ENCODE measurements at places on chromosomes 16 and 17.

DNA sequence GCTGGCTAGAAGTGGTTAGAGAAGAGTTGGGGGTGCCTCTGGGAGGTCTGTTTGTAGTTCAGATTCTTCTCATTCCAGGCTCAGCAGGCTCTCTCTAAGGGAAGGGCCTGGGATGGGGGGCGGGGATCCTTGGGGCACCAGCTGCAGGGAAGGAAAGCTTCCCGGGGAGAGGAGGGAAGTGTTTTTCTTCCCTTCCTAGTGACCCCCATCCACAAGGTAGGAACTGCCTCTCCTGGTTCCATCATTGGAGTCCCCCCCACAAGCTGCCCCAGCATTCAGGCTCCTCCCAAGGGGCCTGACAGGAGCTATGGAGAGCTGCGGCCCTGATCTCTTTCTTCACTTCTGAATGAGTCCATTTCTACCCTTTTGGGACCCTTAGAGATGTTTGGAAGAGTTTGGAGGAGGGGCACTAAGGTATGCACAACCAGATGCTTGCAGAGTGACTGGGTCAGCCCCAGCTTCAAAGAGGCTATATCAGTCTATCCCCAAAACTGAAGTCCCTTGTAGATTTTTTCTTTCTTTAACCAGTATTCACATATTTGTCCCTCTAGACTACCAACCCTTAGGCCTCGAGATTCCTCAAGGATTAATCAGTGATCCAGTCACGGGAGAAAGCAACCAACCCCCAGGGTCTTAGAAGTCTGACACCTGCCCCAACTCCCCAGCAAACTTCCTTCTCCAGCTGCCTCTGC lies 13.9 kb upstream of the FZD2 start:
- DNase-seq: no peak

GRCh38 chr17:61414141-61414935 lies 14.7 kb downstream of the TBX2 start:
- DNase-seq: no peak

DNA sequence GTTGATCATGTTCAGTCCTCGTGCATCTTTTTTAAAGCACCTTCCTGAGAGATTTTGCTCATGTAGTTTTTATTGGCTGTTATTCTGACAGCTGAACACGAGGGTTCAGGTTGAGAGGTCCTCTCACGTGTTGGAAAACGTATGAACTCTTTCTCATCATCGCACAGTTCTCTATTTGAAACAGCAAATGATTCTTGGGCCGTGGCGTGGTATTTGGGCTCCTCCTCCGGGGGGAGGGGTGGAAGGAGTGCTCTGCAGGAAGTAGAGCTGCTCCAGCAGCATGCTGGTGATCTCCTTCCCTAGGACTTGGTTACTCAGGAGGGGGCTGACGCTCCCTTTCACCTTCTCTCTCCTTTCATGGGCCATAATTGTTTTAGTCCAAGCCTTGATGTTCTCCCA lies 70.4 kb downstream of the KSR1 start:
- no peak for DNase-seq

GRCh38 chr16:73390936-73391335 lies 343.0 kb upstream of the ZFHX3 start:
- no peak for DNase-seq

GRCh38 chr17:83173914-83174361 lies 94.5 kb downstream of the METRNL start:
- DNase-seq: no peak

DNA sequence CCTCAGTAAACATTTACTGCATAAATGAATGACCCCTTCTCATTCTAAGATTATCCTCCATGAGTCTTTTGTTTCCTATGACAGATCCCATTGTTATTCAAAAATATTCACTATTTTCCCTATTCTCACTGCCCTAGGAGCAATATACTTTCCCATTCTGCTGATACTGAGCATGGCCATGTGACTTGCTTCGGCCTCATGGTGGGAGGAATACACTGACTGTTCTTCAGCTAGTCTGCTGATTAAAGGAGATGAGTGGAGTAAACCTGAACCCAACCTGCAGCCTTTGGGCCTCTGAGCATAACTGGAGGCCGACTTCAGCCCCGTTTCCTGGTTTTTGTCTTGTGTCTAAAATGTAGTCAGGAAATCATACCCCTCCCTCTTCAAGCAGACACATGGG lies 531.8 kb upstream of the SALL1 start:
- DNase-seq: no peak

DNA sequence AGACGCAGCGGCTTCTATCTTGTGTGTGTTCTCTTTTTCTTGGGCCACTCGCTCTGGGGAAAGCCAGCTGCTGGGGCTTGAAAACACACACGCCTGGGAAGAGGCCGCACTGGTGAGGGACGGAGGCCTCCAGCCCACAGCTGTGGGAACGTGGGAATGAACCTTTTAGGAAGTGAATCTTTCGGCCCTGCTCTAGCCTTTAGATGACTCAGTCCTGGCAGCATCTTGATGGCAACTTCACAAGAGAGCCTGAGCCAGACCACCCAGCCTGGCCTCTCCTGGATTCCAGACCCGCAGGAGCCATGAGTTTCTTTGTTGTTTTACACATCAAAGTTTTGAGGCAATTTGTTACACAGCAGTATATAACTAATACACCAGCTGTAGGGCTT lies 2.2 kb upstream of the PDPK1 start:
- no peak for DNase-seq

DNA sequence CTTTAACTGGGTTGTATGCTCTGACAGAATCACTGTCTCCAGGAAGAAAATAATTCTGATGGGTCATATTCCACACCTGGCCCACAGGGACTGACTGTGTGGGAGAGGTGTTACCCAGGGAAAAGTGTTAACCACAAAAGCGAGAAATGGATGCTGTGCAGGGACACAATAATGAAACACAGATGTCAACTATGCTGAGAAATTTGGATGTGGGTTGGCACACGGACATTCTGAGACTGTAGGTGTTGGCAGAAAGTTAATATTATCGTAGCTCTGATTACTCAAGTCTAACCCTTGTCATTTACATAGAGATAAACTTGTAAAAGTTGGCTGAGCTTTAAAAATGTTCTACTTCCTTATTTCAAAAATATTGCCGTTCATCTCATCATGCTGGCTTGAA lies 19.6 kb downstream of the TMC5 start:
- DNase-seq: no peak

All from cortex of kidney (tissue), 1 donor.